ENCODE measurements at places on chromosomes 12 and 14. TPM values are rescaled to one million over a fixed set of nuclear protein-coding genes. Genes with fewer than 3 reads are reported as not detected.

PRB2 gene
- not detected for total RNA-seq

SETD3 gene
- 98.1 TPM for total RNA-seq

OTOGL gene
- total RNA-seq = 0.26 TPM

OR4E2 gene
- not detected for total RNA-seq

FOXG1 gene
- total RNA-seq = not detected

TBC1D30 gene
- 3.2 TPM for total RNA-seq

AKAP6 gene
- 4.1 TPM for total RNA-seq

ATG101 gene
- total RNA-seq = 42.1 TPM

TRIM9 gene
- 2.8 TPM for total RNA-seq

SIX1 gene
- total RNA-seq = not detected

PTGER2 gene
- 3.8 TPM for total RNA-seq

ADAM20 gene
- 4.5 TPM for total RNA-seq

Measured in uterus (tissue), 4 donors.